ENCODE measurements at places on chromosomes 11 and 22.
A peak's percentile ranks its signal among the peaks of the same experiment; 100 is the strongest.

DNA sequence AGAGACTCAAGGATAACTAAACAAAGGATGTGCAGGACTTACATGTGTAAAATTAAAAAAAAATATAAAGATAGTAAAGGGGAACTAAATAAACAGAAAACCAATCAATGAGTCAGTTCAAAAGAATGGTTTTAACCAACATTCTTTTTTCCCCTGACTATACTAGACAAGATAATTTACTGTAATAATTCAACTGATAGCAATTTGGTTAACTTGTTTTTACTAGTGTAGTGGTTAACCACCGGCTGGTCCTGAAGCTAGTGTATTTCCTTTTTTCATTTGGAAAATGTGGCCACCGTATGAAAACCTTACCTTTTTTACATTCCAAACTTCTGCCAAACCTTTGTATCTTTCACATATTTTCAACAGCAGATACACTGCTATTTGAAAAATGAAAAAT lies 123.1 kb downstream of the ARHGAP42 start:
- DNase-seq, result no peak

DNA sequence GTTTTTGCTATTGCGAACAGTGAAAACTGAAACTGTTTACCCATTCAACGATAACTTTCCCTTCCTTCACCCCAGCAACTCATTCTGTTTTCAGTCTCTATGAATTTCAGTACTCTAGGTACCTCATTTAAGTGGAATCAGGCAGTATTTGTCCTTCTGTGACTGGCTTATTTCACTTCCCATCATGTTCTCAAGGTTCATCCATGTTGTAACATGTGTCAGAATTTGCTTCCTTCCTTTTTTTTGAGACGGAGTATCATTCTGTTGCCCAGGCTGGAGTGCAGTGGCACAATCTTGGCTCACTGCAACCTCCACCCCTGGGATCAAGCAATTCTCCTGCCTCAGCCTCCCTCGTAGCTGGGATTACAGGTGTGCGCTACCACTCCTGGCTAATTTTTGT lies 23.7 kb downstream of the HTR3B start:
- no peak for DNase-seq

DNA sequence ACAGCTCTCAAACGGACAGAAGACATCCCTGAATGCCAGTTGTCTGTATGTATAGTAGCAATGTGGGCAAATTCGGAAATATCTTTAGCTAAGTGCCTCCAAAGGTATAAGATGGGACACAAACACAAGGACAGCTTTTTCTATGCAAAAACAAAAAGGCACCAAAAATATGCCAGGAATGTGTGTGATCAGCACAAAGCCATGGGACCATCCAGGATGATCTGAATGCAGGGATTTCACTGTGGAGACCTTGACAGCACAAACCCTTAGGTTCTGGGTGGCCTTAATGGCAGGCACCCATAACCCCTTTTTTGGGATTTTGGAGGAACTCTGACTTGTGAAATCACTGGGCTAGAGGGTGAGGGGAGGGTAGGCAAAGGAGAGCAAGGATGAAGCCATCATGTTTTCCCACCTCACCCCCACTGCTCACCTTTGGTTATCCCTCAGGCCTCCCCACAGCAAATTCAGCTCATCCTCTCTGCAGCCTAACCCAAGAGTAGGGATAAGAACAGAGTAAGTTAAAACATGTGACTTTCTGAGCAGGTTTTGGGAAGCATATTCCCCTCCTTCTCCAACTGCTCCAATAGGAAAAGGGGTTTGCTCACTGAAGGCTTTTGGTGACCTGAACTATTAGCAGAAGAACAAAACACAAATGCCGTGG lies 154.6 kb downstream of the SNX19 start:
- no peak for DNase-seq

DNA sequence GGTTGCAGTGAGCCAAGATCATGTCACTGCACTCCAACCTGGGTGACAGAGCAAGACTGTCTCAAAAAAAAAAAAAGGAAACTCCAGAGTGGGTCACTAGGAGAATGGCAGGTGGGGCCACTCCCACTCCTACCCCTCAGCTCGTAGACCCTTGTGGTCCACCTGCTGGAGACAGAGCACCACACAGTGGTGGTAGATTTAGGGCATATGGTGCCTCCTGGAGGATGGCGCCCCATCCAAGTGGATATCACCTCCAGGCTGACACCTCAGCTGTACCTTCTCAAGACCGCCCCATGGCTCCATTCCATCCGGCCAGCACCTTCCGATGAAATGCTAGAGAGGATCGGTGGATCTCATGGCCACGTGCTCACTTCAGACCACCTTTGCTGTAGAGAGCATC lies 6.2 kb downstream of the CYTH4 start:
- no peak for DNase-seq

- no peak for DNase-seq
Observed at GRCh38 chr11:44657836-44658505, 68.8 kb upstream of the TSPAN18 start.

- no peak for DNase-seq
Observed at GRCh38 chr22:22371031-22371541, 126.5 kb downstream of the VPREB1 start.

GRCh38 chr11:101477926-101478325 lies 105.9 kb downstream of the TRPC6 start:
- no peak for DNase-seq

DNA sequence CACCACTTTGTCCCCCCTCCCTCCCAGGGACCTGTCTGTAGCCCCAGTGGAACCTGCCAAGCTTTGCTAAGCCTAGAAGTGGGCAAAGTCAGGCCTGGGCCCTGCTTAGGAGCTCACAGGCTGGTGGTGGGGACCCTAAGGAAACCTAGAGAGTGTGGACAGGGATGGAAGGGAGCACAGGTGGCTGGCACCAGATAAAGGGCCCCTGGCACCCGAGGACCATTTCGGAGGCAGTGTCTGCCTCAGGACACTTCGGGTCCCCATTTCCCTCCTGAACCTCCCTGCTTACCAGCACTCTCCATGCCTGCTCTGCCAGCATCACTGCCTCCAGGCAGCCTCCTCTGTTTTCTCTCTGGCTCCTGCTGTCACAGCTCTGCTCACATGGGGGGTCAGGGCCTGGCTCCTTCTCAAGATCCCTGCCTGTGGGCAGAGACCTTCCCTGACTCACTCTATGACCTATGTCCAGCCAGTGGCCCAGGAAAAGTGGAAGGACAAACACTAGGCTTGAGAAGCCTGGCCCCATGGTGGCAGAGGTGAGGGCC lies 13.6 kb upstream of the OMP start:
- no peak for DNase-seq

DNA sequence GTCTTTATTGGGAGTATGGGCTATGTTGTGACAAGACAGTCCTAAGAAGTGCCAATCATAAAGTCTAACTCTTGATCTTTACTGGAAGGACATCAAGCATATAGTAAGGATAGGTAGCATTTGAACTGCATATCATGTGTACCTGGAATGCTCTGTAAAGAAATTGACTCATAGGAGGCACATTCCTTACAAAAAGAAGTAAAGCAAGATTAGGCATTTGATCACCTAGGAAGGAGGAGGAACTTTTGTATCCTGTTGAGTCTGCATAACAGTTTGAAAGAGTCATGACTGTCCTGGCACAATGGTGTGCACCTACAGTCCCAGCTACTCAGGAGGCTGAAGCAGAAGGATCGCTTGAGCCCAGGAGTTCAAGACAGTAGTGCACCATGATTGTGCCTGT lies 42.2 kb upstream of the DNAJB7 start:
- no peak for DNase-seq

- no peak for DNase-seq
Observed at GRCh38 chr22:49024775-49025440, 802.8 kb downstream of the BRD1 start.

DNA sequence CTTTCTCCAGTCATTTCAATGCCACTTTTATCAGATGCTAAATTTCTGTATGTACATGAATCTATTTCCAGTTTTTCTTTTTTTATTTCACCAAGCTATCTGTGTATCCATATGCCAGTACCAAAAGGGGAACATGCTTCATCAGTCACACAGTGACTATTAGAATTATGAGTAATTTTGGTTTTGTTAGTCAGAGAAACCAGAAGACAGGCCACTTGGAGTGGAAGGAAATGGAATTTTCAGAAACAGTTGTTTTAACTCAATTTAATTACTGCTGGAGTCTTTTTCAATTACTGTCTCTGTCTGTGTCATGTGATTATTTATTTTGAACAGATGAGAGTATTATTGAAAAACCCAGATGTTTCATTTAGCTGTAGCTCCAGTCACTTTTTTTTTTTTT lies 84.6 kb upstream of the ANO3 start:
- DNase-seq, result no peak

DNA sequence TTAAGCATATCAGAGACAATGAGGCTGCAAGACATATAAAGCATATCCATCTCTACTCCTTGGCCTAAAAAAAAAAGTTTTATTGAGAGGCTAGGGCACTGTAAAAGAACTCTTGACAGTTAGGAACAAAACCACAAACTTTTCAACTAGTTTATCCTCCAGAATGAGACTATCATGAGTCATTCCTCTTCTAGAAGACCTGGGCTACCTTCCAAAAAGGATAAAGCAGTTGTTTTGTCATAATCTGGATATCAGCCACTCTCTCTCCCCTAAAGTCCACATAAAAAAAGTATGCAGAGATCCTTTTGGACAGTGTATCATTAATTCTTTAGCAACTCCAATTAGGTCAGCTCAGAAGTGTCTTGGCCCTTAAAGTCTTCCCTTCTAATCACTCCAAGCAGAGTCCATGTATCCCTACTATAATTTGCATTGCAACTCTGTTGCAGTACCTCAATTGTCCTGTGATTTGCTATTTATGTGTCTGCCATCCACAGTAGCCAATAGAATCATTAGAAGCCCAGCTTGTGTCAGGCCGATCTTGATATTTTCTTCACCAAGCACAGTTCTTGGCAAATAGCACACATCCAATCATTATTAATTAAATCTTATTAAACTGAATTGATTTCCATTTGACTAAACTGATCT lies 10.4 kb downstream of the OR51T1 start:
- DNase-seq, result no peak

- no peak for DNase-seq
Observed at GRCh38 chr11:123742031-123742723, 717 bp upstream of the ZNF202 start.

DNA sequence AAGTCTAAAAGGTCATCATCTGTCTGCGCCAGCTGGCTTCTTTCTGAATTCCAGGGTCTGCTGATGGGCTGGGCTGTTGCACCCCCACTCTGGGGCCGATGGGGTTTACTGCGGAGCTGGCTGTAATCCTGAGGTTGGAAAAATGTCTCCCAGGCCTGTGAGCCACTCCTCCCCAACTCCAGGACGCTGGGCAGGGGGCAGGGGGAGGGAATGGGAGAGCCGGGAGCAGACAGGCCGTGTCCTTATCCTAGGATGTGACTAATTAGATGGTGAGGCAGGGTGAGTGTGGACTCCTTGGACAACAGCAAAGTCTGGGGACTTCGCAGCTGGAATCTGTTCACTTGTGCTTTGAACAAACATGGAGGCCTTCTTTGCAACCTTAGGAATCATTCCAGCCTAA lies 48.7 kb downstream of the LRRC32 start:
- DNase-seq, result no peak

DNA sequence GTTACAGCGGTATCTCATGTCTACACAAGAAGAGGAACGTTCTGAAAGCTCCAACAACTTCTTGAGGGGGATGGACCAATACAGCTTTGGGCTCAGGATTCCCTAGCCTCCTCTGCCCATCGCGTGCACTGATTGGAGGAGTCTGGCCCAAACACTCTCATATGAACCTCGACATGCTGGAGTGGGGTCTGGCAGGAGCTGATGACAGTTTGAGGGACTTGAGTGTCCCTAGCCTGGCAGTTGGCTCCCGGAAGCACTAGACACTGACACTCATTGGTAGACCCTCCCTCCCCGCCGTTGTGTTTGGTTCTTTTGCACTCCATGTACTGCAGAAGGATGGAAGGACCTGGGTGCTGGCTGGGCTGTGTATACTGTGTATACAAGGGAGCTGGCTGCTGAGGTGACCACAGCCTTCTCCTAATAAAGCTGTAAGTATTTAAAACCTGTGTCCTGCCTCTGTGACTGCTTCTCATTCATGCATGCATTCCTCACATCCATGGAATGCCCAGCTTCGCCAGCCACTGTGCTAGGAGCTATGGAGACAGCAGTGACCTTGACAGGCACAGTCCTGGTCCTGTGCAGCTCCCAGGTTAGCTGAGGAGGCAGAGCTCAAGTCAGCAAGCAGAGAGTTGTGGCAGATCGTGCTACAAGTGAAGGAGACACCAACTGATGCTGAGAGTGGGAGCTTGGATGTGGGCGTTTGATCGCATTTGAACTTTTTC lies 27.9 kb downstream of the ADAMTS15 start:
- DNase-seq, result no peak

GRCh38 chr11:18776324-18776723 lies 15.3 kb downstream of the PTPN5 start:
- DNase-seq, result no peak

DNA sequence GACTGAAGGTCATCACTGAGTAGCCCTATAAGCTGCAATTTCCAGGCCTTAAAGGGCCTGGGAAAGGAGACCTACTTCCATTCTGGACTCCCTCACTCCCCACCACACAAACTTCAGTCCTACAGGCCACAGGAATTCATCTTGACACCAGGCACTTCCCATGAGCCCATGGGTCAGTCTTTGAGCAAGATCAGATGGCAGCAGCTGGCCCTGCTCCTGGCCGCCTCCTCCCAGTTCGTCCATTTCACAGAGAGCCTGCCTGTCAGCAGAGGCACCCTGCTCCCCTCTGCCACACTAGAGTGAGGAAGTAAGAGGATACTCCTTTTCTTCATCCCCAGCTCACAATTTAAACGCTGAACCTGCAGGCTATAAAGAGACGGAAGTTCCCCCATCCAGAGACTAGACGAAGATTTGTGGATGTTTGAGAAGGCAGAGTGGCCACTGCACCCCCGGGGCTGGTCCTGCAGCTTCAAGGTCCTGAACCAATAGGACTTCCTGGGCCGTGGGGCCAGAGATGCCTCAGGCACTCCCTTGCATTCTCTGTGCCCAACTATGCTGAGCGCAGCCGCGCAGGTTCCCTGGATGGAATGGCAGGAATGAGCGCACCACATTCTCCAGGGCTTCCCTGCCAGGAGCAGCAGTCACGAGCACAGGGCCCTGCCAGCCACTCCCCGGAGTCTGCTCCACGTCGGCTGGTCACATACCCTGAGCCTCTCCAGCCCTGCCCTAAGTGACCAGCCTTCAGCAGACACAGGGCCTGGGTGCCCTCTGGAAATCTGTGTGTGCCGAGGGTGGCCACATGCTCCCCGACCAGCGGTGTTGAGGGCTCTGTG lies 33.5 kb upstream of the BID start:
- no peak for DNase-seq

DNA sequence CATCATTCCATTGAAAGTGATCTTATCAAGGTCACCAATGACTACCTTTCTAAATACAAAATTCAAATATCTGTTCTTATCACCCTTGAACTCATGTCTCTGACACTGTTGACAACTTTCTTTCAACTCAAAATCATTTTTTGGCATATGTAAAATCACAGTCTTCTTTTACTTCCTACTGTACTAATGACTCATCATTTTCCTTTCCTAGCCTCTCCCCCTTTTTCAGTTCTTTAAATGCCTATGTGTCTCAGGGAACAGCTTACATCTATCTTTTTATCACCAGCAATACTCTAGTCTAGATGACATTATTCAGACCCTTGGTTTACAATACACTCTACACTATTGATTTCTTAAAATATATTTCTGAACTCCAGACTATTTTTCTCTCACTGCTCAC lies 2220.7 kb upstream of the RAG2 start:
- DNase-seq, result no peak

GRCh38 chr11:71425409-71425808 lies 22.8 kb downstream of the DHCR7 start:
- DNase-seq, result no peak

GRCh38 chr11:59754494-59754858 lies 700 bp upstream of the STX3 start:
- DNase-seq, result peak; percentile 16

GRCh38 chr11:126341760-126342161 lies 13.7 kb upstream of the ST3GAL4 start:
- no peak for DNase-seq

- no peak for DNase-seq
Observed at GRCh38 chr22:40300884-40301672, 45.2 kb upstream of the ADSL start.

Measured in stimulated activated CD4-positive, alpha-beta T cell treated with anti-CD3 and anti-CD28 coated beads, Interleukin-12 subunit alpha, Interleukin-12 subunit beta, amount 100 ng/mL, for 48 hours (primary cell).